ENCODE measurements at places on chromosomes 11 and 22.

- no peak for DNase-seq
Observed at GRCh38 chr22:37101311-37102066, 8.0 kb downstream of the TMPRSS6 start.

GRCh38 chr11:74494916-74495315 lies 1.4 kb upstream of the LIPT2 start:
- DNase-seq, result no peak

- no peak for DNase-seq
Observed at GRCh38 chr11:23090659-23091058, 230.4 kb upstream of the CCDC179 start.

DNA sequence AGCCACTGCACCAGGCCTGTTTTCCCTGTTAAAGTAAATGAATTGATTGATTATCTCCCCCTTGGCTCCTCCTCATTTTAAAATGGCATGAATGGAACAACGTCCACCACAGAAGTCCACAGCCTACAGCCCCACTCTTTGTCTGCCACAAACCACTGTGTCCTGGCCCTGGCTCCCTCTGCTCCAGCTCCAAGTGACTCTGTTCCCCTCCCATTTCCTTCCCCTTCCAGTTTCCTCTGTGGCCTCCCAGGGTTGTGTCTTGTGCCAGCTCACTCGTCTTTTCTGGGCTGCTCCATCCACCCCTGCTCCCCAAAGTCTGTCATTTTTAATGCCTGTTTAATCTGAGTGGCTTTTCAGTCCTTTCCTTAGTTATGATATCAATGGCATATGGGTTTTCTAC lies 52.4 kb upstream of the CD5 start:
- no peak for DNase-seq

- peak; percentile 76 for DNase-seq
Observed at GRCh38 chr11:76742902-76743301, 40.3 kb upstream of the TSKU start.

DNA sequence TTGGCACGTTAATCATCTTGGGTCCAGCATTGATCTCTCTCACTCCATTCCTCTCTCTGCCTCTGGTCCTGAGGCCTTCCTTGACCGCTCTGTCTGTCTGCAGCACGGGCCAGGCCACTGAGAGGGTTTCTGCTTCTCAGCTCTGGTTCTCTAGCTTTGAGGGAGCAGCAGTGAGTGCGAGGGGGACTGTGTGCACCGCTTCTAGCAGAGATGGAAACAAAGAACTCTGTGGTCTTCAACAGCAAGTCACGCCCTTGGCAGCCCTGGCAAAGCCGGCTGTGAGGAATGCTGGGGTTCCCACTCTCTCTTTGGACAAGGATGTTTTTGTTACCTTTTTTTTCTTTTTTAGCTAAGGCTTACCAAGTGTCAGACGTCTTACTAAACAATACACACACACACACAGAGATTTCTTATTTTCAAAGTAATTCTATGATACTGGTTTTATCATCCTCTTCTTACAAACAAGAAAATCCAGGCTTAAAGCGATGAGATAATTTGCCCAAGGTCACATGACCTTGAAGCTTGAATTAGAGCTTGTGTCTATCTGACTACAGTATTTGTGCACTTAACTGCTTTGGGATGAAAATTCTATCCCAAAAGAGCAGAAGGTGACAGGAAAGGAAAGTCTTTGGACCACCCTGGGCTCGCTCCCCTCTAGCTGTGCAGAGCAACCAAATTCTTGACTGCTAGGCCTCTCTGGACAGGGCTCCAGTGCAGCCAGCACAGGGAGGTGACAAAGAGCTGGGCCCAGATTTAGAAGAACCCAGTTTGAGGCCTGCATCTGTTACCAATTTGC lies 293.2 kb downstream of the NTM start:
- no peak for DNase-seq

DNA sequence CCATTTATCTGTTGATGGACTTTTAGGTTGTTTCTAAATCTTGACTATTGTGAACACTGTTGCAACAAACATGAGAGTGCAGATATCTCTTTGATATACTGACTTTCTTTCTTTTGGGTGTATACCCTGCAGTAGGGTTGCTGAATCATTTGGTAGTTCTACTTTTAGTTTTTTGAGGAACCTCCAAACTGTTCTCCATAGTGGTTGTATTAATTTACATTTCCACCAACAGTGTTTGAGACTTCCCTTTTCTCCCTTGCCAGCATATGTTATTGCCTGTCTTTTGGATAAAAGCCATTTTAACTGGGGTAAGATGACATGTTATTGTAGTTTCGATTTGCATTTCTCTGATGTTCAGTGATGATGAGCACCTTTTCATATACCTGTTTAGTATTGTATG lies 330.0 kb downstream of the DDX10 start:
- DNase-seq, result no peak

DNA sequence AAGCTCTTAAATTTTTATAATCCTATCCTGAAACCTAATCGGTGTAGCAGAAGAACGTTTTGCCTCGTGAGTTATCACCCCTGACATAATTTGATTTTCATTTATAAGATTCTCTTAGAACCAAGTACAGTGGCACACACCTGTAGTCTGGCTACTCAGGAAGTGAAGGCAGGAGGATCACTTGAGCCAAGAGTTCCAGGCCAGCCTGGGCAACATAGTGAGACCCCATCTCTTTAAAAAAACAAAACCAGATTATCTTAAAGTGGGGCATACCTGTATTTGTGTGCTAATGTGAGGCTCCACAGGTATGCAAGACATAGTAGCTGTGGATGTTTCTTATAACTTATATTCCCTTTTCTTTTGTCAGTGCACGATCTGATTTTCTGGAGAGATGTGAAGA lies 19.0 kb downstream of the ZFTA start:
- DNase-seq, result no peak

- peak; percentile 50 for DNase-seq
Observed at GRCh38 chr11:63888170-63889086, 28.5 kb downstream of the RCOR2 start.
